ENCODE measurements at places on chromosomes 6 and 20.

DNA sequence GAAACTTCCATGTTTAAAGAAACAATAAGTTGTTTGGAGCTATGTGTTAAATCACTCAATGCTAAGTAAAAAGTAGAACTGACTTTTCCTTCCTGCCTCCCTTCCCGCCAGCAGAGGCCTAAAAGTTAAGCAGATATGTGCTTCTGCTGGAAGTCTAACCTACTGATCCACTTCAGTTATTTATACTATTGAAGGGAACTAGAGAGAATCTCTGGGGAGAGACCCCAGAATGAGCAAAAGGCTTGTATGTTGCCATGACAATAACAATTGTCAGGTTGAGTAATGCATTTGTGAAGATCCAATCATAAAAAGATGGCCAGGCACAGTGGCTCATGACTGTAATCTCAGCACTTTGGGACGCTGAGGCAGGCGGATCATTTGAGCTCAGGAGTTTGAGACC, 24.7 kb downstream of the MGME1 start:
- no peak for DNase-seq

DNA sequence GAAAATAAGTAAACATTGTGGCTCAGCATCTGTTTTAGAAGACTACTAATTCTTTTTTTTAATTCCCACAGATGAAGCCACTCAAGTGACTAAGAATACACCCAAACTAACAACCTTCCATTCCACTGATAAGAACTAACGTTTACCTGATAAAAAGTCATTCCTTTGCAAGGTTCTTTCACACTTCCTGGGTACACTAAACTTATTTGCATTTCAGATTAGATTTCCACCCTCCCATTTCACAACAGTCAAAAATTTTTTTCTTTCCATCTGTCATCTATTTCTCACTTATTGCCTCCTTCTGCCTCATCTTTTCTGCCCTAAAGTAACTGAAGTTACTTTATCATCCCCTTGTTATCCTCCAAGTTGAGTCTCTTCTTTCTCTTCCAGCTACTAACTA, 20.3 kb downstream of the MBOAT1 start:
- DNase-seq = no peak

DNA sequence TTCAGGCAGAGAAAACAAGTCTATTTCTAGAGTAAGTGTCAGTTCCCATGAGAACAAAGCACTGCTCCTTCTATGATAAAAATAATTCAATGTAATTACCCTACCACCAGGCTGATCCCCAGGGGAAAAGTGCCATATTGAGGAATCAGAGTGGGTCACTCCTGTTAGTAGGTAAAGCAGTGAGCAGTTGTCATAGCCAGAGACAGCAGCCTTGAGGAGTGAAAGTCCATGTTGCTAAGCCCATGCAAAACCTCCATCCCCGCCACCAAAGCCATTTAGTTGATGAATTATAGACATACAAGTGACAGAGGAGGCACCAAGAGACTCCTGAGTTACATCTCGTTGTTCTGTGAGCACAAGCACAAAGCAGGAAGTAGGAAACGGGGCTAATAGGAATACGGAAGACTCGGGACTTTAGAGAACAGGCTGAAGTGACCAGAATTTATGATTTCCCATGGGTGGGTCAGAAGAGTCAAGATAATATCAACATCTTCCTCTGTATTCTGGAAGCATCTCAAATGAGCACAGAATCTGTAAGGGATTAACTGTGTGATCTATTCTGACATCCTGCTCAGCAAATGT, 197.9 kb downstream of the MAFB start:
- no peak for DNase-seq

DNA sequence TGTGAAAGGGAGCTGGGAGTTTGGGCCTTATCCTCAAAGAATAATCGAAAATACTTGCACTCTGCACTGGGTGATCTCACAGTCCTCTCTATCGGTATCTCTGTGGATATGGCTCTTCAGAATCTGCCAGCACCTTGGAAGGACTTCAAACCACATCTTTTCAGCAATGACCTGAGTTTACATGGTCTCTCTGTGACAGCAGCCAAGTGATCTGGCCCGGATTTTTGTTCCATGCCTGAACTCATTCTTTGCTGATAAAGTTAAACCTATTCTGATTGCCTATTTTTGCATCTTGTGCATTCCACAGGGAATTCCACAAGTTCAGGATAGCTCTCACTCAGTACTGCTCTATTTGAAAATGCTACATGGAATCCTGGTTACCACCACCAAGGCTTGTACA, 98.9 kb downstream of the HDGFL1 start:
- no peak for DNase-seq

- DNase-seq = peak; percentile 27
Observed at GRCh38 chr6:11920566-11920965, 91.5 kb upstream of the HIVEP1 start.

- DNase-seq = no peak
Observed at GRCh38 chr6:5087389-5087788, 2.2 kb downstream of the PPP1R3G start.

DNA sequence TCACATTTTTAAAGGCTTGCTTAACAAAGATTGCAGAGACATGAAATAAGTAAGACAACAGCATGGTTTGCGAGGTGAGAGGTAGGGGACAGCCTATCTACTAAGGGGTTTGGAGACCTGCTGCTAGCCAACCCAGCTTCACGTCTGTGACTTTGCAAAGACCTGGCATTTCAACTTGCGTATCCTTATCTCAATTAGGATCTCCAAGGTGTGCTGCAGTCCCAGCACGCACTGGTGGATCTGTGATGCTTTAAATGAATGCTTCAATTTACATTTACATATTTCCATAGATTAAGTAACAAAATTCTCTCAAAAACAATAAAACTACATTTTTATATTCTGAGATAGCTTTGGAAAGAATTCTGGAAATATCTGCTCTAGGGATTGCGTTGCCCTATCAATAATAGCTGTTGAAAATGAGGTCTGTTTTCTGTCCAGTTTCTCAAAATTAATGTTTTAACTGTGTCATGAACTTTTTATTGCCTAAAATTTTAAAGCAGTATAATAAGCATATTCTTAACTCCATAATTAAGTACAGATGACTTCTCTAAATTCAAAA, 124.4 kb upstream of the EDN1 start:
- DNase-seq = no peak

DNA sequence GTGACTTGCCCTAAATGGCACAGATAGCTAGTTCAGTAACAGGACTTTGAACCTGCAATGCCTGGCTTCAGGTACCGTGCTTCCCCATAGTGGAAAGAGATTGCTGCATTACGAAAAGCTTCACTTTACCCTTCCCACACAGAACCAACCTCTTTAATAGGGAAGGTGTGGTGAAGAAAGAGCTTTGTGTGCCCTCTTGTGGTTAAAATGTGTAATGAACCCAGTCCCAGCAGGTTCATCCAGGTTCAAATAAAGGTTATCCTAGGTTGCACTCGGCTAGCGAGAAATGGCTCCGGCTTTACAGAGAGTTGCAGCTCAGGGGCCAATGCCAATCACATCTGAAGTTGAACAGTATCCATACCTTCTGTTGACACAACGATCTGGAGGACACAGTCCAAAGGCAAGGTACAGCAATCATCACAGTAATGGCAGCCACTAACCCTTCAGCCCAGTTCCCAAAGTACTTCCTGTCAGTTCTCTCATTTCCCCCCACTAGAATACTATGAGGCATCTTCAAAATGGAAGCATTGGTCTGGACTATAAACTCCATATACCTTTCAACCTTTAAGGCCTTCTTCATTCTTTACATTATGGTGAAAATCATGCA, 3.0 kb downstream of the DEFB115 start:
- peak; percentile 3 for DNase-seq

- DNase-seq = no peak
Observed at GRCh38 chr20:13661070-13661685, 22.4 kb upstream of the TASP1 start.

- no peak for DNase-seq
Observed at GRCh38 chr6:47520282-47520681, 42.7 kb downstream of the CD2AP start.

GRCh38 chr6:166904101-166904746, 52.1 kb downstream of the RNASET2 start:
- no peak for DNase-seq

DNA sequence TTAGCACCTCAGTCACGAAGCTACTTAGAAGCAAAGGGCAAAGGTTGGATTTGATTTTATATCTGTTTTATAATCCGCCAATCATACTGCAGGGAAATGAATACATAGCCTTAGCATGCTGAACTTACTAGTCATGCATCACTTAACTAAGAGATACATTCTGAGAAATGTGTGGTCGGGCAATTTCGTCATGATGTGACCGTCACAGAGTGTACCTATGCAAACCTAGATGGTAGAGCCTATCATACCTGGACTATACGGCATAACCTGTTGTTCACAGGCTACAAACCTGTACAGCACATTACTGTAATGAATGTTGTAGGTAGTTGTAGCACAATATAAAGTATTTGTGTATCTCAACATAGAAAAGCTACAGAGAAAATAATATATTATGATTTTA, 345.2 kb upstream of the RGS17 start:
- no peak for DNase-seq

DNA sequence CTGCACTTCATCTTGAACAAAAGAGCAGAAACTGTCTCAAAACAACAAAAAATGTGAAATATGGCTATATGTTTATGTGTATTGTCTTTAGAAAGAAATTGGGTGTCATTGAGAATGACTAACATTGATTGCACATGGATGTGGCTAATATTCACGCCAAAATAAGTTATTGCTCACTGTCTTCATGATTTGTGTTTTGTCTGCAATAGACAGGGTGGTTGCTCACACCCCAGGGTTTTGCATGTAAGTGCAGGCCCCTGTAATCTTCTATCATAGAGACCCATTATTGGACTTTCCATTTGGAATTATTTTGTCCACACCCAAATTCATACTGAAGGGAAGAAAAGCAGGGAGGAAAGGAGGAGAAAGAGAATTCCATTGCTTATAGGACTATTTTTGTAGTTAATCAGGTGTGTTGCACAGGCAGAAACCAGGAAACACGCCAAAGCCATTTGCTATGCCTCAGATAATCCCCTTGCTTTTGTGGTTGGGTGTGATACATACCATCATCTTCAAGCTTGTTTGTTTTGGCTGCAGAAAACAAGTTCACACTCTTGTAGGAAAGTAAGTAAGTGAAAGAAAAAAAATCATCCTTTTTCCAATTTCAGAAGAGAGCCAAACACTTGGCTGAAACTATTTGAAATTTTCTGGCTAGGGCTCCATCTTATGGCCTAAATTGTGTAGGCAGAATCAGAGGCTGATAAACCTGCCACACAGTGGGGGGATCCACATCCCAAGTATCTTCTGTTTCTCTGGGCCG, 214.1 kb downstream of the COL12A1 start:
- peak; percentile 52 for DNase-seq

- no peak for DNase-seq
Observed at GRCh38 chr20:14355791-14356190, 18.4 kb upstream of the FLRT3 start.

DNA sequence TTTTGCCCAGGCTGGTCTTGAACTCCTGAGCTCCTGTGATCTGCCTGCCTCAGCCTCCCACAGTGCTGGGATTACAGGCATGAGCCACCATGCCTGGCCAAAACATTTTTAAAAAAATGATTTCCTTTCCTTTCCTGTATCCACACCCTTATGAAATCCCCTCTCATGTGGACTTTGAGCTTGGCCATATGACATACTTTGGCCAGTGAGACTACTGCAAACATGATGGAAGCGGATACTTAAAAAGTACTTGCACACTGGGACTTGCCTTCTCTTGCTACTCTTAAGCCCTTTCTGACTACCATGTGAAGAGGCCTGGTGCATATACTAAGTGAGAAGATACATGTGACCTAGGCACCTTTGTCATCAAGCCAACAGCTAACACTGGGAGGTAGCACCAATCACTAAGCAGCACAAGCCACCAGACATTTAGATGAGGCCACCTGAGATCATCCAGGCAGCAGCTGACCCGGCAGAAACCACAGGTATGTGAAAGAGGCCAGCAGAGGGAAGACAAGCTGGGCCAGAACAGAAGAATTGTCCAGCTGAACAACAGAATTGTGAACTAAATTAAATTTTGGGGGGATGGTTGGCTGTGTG, 78.5 kb upstream of the HDAC2 start:
- peak; percentile 13 for DNase-seq

GRCh38 chr6:28789553-28790083, 134.2 kb downstream of the TRIM27 start:
- peak; percentile 71 for DNase-seq

DNA sequence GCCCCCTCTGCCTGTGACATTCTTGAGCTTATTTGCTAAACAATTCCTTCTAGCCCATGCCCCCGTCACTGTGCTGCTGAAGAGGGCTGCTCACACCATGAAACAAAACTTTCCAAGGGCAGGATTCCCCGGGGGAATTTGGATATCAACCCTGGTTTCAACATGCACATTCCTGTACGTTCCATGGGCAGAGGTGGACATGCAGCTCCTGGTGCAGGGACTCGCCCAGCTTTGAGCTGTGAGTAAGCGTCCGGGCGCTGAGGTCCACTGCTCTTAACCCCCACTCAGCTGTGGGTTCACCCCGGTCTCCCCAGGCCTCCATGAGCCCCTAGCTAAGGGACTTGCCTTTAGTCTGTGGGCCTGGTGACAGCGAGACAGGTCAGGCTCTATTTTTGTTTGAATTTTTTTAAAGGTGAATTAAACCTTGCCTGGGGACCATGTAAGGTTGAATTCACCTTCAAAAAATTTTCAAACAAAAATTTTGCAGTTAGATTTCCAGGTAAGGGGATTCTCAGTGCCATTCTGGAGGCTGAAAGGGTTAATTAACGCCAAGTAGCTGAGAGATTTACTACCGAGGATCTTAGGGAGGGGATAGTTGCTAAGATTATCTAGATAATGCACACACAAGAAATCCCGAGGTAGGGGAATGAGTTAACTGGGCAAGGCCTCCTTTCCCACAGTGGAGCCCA, 70.3 kb upstream of the SLC22A23 start:
- no peak for DNase-seq

GRCh38 chr6:22146678-22146930, 150.2 kb downstream of the PRL start:
- no peak for DNase-seq

DNA sequence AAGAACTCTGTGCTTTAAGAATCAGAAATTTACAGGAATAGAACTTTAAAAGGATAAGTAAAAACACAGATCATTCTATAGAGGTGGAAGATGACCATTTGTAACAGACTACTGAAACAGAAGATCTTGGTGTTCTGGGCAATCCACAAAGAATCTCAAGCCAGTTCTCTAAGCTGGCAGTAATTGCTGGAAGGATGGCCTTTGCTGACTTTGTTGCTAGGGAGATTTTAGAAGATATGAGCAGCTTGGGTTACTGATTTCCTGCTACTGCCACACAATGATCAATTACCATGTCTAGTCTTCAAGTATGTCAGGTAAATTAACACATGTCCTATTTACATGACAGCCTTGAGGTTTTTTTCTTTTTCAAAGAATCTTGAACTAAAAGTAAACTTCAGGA, 31.1 kb downstream of the SNAP91 start:
- DNase-seq = no peak

GRCh38 chr6:141981190-141981589, 151.5 kb upstream of the GJE1 start:
- DNase-seq = no peak
